Kidney glomerular epithelial cell (primary cell): ENCODE measurements at places on chromosomes 6 and 20.

DNA sequence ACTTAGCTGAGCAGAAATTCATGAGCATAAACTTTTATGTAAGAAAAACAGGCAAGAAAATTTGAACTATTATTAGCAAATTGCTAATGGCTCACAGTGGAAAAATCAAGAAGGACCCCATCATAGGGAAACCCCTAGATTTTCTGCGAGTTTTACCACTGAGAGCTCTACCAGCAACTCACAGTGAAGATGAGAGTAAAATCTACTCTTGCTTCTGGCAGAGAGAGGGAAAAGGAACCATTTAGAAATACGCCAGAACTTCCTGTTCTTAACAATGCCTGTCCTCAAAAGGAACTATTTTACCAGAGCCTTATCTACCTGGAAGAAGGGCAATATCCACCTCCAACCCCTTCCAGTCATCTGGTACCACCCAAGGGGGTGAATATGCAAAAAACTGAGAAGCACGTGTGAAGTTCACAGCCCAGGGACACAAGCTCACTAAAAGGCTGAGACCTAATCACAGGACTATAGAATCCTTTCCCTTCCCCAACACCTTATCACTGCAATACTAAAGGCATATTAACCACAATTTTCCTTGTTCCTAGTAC is 34.4 kb upstream of the ASF1A start:
- DNase-seq: no peak

GRCh38 chr6:153090241-153090930 is 40.7 kb downstream of the RGS17 start:
- peak; percentile 67 for DNase-seq

GRCh38 chr20:8545212-8545611 is 413.1 kb downstream of the PLCB1 start:
- no peak for DNase-seq

- no peak for DNase-seq
Measured at GRCh38 chr6:87200469-87201175, 45.3 kb downstream of the ZNF292 start.

DNA sequence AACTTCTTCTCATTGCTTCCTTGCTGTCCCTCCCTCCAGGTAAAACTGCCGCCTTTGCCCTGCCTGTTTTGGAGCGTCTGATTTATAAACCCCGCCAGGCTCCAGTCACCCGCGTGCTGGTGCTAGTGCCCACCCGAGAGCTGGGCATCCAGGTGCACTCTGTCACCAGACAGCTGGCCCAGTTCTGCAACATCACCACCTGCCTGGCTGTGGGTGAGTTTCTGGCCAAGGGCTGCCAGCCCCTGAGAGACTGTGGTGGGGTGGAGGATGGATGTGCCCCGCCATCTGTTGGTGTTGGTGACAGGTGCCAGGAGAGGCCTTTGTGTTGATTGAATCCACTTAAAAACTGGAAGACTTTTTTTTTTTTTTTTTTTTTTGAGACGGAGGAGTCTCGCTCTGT is 9.5 kb downstream of the DDX27 start:
- no peak for DNase-seq

DNA sequence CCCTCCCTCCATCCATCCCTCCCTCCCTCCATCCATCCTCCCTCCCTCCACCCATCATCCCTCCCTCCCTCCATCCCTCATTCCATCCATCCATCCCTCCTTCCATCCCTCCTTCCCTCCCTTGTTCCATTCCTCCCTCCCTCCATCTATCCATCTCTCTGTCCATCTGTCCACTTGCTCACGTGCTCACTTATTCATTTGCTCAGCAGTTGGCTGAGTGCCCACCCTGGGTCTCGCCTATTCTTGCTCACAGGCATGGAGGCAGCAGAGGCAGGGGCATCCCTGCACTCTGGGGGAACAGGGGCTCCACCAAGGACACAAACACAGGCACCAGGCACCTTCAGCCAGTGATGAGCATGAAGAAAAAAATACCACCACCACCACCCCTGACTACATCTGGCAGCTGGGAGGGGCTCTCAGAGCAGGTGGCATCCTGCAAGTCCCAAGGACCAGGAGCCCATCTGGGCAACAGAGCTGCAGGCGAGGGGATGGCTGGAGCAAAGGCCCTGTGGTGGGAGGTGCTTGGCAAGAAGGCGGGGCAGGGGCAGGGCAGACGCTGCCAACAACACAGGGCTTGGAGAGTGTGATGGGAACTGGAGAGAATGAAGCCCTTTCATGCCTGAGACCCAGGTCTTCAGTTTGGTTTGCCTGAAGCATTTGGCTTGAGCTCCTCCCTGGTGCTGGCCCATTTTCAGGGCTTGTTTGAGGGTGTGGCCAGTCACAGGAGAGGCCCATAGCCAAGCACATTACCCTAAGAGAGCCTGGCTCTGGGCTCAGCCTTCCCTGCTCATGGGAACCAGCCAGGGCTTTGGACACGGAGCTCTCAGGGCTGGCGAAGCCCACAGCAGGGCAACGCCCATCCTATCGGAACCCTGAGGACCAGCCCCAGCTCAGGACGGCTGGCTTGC is 40.2 kb upstream of the MRGBP start:
- DNase-seq: no peak

DNA sequence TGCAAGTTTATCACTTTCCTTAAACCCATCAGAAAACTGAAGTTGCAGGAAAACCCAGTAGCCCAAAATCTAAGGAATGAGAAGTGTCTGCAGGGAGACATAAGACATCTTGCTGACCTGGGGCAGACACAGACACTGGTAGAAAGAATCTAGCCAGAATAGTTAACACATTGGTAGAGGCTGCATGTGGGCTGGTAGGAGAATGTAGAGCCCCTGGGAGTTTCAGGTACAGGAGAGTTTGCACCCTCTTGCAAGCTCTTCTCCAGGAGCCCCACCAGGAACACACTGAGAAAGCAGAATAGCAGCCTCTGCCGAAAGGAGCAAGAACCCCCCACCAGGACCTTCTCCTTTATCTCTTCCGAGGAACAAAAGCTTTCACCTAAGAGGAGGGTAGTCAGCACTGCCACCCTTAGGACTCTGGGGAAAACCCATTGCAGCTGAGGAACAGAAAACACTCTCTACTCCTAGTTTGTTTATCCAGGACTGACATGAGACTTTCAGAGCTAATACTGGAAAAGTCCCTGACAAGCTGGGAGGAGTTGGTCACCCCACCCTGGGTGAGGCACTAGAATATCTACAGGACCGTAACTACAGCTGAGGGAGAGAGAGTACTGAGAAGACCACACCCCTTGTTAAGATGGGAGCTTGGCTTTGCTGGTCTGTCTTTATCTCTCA is 10.5 kb upstream of the OGFRL1 start:
- DNase-seq: no peak

- DNase-seq: no peak
Measured at GRCh38 chr6:78438135-78438534, 429.2 kb upstream of the IRAK1BP1 start.

DNA sequence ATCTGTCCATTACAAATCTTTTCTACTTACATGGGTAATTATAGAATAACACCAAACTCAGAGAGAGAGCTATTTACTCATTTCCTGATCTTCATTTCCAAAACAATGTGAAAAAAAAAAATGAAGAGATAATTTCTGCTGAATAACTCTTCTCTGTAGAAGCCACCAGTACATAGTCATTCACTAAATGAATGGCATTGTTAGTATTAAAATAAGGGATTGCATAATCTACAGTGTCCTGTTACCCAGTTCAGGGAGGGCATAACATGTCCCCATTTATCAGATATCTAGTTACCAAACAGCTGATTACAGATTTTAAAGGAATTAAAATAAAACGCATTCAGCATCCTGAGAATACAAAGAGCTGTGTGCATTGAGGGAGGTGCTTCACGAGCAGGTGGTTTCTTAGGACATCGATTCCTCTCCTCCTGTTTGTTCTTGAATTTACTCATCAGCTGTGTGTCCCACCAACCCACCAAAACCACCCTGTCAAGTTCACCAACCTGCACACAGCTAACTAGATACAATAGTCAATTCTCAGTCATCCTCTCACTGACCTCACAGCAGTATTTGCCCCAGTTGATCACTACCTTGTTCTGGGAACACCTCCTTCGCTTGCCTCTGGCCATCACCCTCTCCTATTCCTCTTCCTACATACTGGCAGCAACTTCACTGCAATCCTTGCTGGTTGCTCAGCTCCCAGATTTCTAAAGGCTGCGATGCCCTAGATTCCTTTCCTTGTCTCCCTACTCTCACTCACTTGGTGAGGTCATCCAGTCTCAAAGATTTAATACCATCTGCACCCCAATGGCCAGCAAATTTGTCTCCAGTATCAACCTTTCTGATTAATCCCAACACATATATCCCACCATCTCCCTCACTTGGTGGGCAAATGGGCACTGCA is 18.7 kb downstream of the CNKSR3 start:
- DNase-seq: no peak
